ENCODE measurements at places on chromosomes 1 and 21. TPM values are rescaled to one million over a fixed set of nuclear protein-coding genes. Genes with fewer than 3 reads are reported as not detected.

Gene IGSF9
- 137 TPM for total RNA-seq

- H3K4me3 ChIP-seq = no peak overlapping the region
- H3K36me3 ChIP-seq = no peaks in the 10 kb centered on the region
- no peak overlapping the region for H3K27ac ChIP-seq
- H3K4me1 ChIP-seq = peaks cover 47% of the 10 kb centered on the region
- no peak for DNase-seq
- no peaks in the 10 kb centered on the region for H3K27me3 ChIP-seq
Measured at GRCh38 chr1:183080406-183080805, 57.2 kb downstream of the LAMC1 start.

Gene HNRNPR
- total RNA-seq = 54.5 TPM

DNA sequence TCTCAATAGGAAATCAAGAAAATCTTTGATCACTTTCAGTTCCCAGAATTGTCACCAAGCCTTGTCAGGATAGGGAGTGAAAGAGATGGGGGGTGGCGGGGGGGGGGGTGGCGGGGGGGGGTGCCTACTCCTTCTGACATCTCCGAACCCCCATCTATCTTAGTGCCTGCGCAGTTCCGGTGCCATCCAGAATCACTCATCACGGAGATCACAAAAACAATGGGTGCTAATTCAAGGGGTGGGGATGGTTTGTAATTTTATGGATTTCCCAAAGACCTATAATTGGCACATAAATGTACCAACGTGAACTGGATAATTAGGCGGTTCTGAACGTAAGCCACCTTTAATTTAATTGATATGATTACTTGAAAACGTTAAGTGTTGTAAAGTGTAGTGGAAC lies 2.1 kb downstream of the DAB1 start:
- no peak overlapping the region for H3K27ac ChIP-seq
- H3K4me1 ChIP-seq = peaks cover 24% of the 10 kb centered on the region
- H3K4me3 ChIP-seq = no peak overlapping the region
- peaks cover 84% of the 10 kb centered on the region for H3K27me3 ChIP-seq
- no peaks in the 10 kb centered on the region for H3K36me3 ChIP-seq
- no peak for DNase-seq

Gene RNU1-4
- total RNA-seq = under 0.01 TPM

GRCh38 chr21:45841033-45841432 lies 140.5 kb upstream of the COL6A1 start:
- DNase-seq = no peak
- H3K4me1 ChIP-seq = no peaks in the 10 kb centered on the region
- H3K36me3 ChIP-seq = no peaks in the 10 kb centered on the region
- no peak overlapping the region for H3K4me3 ChIP-seq
- H3K27me3 ChIP-seq = no peaks in the 10 kb centered on the region
- no peak overlapping the region for H3K27ac ChIP-seq

DNA sequence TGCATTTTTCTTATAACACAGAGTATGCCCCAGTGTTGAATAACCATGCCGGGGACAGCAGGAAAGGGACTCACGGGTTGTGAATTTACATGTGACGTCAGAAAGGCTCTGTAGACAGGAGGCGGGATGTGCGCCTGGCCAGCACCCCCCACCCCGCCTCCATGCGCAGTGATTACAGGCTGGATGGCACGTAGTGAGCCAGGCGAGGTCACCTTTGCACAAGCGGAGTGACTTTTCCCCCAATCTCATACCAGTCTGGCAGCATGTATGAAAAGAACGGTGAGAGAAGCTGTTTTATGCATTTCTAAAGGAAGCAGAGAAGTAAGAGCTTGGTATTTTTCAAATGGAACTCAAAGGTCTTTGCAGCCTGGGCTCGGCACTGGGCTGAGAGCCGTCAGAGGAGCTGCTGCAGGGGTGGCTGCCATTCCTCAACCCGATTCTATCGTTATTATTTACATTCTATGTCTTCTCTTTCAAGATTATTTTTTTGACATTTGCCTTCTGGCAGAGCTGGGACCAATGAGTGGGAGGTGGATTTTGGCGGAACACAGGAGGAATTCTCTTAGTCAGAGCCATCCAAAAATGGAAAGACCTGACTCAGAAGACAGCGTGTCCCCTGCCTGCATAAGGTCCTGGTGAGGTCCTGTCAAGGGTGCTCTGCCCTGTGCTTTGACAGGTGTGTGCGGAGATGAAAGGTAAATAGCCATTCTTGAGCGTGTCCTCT lies 115.6 kb upstream of the SLC45A1 start:
- H3K36me3 ChIP-seq = no peaks in the 10 kb centered on the region
- H3K4me3 ChIP-seq = no peak overlapping the region
- H3K27me3 ChIP-seq = no peaks in the 10 kb centered on the region
- H3K4me1 ChIP-seq = peaks cover 37% of the 10 kb centered on the region
- H3K27ac ChIP-seq = peak overlapping the region; percentile 89
- peak; percentile 54 for DNase-seq

Gene PIK3C2B
- total RNA-seq = 73.8 TPM

Gene E2F2
- total RNA-seq = 11.6 TPM

GRCh38 chr1:38534473-38534823 lies 325.1 kb downstream of the RRAGC start:
- no peak for DNase-seq
- no peaks in the 10 kb centered on the region for H3K36me3 ChIP-seq
- no peaks in the 10 kb centered on the region for H3K4me1 ChIP-seq
- no peak overlapping the region for H3K4me3 ChIP-seq
- H3K27ac ChIP-seq = no peak overlapping the region
- peaks cover 17% of the 10 kb centered on the region for H3K27me3 ChIP-seq

DNA sequence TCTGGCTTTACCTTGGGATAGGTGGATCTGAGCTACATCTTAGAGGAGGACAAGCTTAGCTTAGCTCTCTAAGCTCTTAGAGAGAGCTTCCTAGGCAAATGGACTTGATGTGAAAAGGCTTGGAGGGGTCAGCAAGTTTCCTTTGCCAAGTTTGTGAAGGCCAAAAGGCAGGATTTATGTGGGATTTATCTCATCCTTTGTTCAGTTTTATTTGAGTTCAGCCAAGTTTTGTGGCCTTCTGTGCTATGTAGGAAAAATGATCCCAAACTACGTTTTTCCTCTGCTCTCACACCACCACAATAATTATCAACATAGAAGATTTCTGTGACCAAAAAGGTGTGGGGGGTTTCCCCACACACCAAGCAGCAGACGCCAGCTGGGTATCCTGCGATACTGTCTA lies 26.0 kb upstream of the RNF11 start:
- H3K4me3 ChIP-seq = no peak overlapping the region
- no peak for DNase-seq
- no peaks in the 10 kb centered on the region for H3K36me3 ChIP-seq
- H3K4me1 ChIP-seq = no peaks in the 10 kb centered on the region
- H3K27ac ChIP-seq = no peak overlapping the region

DNA sequence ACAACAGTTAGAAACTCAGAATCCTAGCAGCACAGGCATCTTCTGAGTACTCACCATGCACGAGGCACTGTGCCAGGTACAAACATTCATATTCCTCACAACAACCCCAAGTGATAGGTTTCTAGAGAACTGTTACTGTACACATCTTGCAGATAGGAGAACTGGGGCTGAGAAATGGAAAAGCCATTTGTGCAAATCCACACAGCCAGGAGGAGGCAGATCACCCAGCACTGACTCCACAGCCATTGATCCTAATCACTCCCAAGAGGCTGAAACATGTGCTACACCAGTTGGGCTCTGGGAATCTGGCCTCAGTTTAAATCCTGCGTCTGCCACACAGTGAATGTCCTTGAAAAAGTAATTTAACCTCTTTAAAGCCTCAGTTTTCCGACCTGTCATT lies 151.0 kb downstream of the ST6GALNAC5 start:
- no peak overlapping the region for H3K4me3 ChIP-seq
- no peaks in the 10 kb centered on the region for H3K27me3 ChIP-seq
- no peak overlapping the region for H3K27ac ChIP-seq

DNA sequence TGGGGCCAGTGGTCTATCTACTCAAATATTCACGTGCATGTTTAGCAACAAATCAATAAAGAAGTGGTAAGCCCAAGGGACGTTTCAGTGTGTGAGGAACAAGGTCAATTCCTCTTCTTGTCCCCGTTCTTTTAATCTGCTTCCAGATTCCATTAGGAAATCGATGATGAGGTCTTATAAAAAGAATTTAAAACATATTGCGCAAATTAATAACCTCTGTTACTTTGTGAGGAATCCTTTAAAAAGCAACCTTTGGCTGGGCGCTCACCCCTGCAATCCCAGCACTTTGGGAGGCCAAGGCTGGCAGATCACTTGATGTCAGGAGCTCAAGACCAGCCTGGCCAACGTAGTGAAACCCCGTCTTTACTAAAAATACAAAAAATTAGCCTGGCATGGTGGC lies 113.0 kb upstream of the TMPRSS2 start:
- DNase-seq = no peak
- H3K4me3 ChIP-seq = no peak overlapping the region
- H3K4me1 ChIP-seq = no peaks in the 10 kb centered on the region
- peaks cover 72% of the 10 kb centered on the region for H3K27me3 ChIP-seq
- H3K27ac ChIP-seq = no peak overlapping the region

- peaks cover 9% of the 10 kb centered on the region for H3K4me1 ChIP-seq
- H3K4me3 ChIP-seq = no peak overlapping the region
- peak; percentile 47 for DNase-seq
- peak overlapping the region; percentile 77 for H3K27ac ChIP-seq
- no peaks in the 10 kb centered on the region for H3K27me3 ChIP-seq
Measured at GRCh38 chr1:27873671-27874384, 1.5 kb downstream of the THEMIS2 start.

- no peak for DNase-seq
- H3K27ac ChIP-seq = no peak overlapping the region
- no peaks in the 10 kb centered on the region for H3K4me1 ChIP-seq
Measured at GRCh38 chr1:57674801-57675200, 250.9 kb upstream of the DAB1 start.

DNA sequence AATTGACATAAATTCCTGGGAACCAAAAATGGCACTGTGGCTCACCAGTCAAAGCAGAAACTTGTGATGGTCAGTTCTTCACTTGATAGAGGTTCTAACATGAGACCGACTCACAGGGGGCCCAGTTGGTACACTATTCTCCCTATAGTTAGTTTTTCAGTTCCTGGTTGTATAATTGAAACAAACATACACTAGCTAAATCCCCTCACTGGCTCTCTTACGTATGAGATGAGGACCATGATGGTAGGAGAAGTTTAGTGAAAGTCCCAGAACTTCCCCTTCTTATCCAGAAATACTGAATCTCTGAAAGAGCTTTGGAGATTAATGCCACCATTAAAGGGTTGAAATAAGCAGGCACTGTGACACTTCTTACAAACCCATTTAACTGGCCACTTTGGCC lies 2.8 kb upstream of the S100B start:
- no peaks in the 10 kb centered on the region for H3K27me3 ChIP-seq
- DNase-seq = no peak
- H3K36me3 ChIP-seq = no peaks in the 10 kb centered on the region
- no peaks in the 10 kb centered on the region for H3K4me1 ChIP-seq

Gene PTCH2
- 0.64 TPM for total RNA-seq

Gene IFI16
- total RNA-seq = 19.8 TPM

DNA sequence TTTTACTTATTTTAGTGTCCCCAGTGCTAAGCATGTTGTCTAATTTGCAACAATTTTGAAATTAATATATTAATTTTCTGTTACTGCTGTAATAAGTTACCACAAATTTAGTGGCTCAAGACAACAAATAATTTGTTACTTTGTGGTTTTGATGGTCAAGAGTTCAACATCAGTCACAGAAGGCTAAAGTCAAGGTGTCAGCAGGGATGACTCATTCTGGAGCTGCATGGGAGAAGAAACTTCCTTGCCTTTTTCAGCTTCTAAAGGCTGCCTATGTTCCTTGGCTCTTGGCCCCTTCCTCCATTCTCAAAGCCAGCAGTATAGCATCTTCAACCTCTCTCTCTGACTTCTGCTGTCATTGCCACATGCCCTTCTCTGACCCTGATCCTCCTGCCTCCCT lies 271.8 kb downstream of the HLX start:
- no peaks in the 10 kb centered on the region for H3K4me1 ChIP-seq
- no peaks in the 10 kb centered on the region for H3K27me3 ChIP-seq
- no peaks in the 10 kb centered on the region for H3K36me3 ChIP-seq
- no peak for DNase-seq

GRCh38 chr1:170716835-170717429 lies 53.0 kb downstream of the PRRX1 start:
- H3K36me3 ChIP-seq = no peaks in the 10 kb centered on the region
- no peak for DNase-seq
- no peaks in the 10 kb centered on the region for H3K27me3 ChIP-seq
- no peak overlapping the region for H3K4me3 ChIP-seq
- no peaks in the 10 kb centered on the region for H3K4me1 ChIP-seq

Gene TMEM54
- 1,026 TPM for total RNA-seq

DNA sequence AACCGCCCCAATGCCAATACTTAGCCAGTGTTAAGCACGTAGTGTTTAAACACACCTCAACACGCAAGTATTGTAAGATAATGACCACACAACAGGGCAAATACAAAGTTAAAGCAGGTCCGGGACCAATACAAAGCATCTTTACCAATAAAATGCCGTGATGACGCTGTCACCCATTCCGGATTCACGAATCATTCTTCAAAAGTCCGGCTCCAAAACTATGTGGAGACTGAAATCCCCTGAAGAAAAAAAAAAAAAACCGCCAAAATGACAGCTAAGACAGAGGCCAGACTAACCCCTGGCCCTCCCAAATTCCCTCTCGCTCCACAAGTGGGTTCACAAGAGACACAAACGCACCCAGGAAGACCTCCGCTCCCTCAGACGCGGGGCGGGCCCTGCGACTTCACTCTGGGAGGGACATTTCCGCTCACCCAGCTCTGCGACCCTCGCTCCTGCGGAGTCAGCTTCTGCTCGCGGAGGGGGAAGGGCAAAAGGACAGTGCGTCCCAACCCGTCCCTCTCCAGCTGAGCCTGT lies 625 bp upstream of the DARS2 start:
- DNase-seq = no peak

- H3K27me3 ChIP-seq = peaks cover 16% of the 10 kb centered on the region
- no peaks in the 10 kb centered on the region for H3K4me1 ChIP-seq
- no peak for DNase-seq
- H3K27ac ChIP-seq = no peak overlapping the region
- no peak overlapping the region for H3K4me3 ChIP-seq
Measured at GRCh38 chr1:11767922-11768704, 6.1 kb downstream of the C1orf167 start.

DNA sequence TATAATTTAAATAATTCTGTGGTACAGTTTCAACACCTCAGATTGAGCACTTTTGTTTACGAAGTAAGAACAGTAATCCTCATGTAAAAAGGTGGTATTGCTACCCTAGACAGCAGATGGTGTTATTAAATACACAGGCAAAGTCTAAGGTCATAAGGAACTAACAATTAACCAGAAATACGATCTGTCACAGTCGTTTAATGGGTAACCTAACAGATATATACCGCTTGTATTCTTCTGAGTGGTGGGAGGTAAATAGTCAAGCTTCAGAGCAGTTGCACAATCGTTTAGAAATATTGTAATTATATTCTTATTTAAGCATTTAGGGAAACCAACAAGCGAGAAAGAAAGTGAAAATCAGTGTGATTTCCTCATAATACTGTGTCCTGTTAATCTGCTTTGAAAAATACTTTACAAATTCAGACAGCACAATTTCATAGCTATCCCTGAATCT lies 9.8 kb upstream of the IRF2BP2 start:
- H3K36me3 ChIP-seq = no peaks in the 10 kb centered on the region
- no peaks in the 10 kb centered on the region for H3K27me3 ChIP-seq
- H3K4me3 ChIP-seq = no peak overlapping the region
- DNase-seq = no peak

Data from transverse colon (tissue), 4 donors.